NCI-H1092 (cell line): ENCODE measurements at places on chromosomes 11 and 22.

DNA sequence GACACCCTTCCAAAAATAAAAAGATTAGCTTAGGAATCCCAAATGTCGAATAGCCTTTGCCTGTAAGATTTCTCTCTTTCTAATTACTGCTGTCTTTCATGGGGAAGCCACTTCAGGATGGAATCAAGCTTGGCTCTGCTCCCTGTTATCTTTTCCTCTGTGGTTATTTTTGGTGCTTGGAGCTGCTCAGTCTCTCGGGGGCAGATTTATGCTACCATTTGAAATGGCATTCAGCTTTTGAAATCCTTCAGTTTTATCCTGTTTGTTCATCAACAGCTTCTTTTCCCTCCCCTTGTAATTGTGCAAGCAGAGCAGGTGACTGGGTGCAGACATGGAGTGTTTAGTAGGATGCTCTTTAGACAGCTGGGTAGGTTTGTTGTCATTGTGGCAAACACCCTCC lies 111.0 kb downstream of the DBX1 start:
- no peak for DNase-seq

DNA sequence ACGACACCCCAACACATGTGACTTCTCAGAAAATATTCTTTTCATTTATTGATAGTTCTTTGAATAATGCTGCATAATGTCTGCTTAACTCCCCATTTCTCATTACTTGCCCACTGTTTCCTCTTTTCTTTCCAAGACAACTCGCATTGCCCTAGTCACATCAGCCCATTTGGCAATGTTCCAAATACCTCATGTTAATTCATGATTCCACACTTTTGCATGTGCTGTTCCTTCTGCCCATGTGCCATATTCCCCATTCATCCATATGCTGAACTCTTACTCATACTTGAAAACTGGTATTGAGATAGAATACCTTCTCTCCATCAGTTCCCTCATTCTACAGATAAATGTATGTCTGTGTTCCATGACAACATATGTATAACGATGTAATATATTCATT lies 993.7 kb downstream of the OPCML start:
- no peak for DNase-seq

GRCh38 chr11:61776561-61777075 lies 15.8 kb downstream of the TMEM258 start:
- peak; percentile 16 for DNase-seq

DNA sequence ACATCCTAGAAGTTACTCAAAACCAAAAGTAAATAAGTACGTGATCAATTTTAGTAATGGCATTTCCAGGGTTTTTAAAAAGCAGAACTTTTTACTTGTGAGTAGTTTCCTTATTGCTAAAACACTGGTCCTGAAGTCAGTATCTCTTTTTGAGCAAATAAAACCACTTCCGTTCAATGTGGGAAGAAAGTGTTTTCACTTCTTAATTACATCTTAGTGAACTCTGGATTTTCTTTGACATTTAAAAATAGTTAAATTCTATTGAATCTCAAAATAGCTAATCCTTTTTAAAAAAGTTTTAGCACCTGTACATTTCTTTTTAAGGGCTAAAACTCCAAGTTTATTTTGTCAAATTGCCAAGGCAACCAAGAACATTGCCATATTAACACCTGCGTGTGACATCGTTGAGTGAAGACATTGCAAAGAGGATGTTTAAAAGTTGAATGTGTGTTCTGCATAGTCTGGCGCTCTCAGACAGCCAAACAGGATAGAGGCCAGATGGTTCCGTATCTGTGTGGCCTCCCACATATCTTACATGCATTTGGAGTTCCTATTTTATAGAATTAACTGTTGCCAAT lies 17.2 kb upstream of the OR5B21 start:
- DNase-seq, result no peak

GRCh38 chr22:26401726-26402125 lies 27.3 kb upstream of the ASPHD2 start:
- DNase-seq, result no peak

DNA sequence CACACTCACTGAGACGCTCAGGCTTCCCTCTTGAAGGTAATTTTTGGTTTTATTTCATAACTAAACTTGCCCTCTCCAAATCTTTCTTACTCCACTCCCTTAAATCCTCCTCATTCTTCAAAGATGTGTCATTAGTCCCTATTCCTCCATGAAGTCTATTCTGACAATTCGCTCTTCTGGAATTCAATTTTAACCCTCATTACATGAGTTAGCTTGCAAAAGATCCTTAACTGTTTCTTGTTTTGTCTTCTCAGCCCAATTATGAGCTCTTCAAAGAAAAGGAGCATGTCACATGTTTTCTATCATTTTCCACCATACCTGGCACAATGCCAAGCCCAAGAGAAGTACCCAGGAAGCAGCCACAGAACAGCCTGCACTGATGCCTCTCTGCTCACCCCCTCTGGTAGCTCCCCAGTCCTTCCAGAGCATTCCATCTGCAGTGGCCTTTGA lies 13.0 kb downstream of the GALNT18 start:
- DNase-seq, result no peak

GRCh38 chr11:60504219-60504905 lies 10.8 kb upstream of the MS4A13 start:
- DNase-seq, result no peak
